ENCODE measurements at places on chromosomes 6 and 20.

- DNase-seq, result no peak
These were observed 273.5 kb downstream of the COL12A1 start for GRCh38 chr6:74932232-74932888.

GRCh38 chr6:2102966-2103365 is 142.4 kb downstream of the GMDS start:
- DNase-seq, result no peak

- no peak for DNase-seq
These were observed 49.7 kb upstream of the TSHZ2 start for GRCh38 chr20:52922436-52922835.

DNA sequence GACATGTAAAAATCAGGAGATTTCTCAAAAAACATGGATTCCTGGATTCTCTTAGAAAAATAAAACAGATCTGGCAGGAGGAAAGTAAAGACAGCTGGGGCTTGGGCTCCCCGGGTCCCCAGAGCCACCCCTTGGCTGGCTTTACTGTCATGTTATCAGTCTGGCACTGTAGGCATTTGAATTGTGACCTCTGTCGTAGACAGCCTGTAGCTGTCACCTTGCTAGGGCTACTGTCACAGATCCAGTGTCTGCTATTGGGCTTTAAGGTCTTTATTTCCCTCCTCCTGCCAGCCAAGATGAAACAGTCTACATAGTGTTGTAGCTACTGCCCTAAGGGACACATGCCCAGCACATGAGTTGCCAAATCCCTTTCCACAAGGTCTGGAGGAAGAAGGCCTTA is 37.5 kb downstream of the ABRACL start:
- DNase-seq, result no peak

- no peak for DNase-seq
These were observed 1.2 kb upstream of the HMGA1 start for GRCh38 chr6:34235307-34236130.
